ENCODE measurements at places on chromosomes 2 and 18. TPM values are rescaled to one million over a fixed set of nuclear protein-coding genes. Genes with fewer than 3 reads are reported as not detected.

PAIP2B gene
- total RNA-seq: 13.0 TPM

DNA sequence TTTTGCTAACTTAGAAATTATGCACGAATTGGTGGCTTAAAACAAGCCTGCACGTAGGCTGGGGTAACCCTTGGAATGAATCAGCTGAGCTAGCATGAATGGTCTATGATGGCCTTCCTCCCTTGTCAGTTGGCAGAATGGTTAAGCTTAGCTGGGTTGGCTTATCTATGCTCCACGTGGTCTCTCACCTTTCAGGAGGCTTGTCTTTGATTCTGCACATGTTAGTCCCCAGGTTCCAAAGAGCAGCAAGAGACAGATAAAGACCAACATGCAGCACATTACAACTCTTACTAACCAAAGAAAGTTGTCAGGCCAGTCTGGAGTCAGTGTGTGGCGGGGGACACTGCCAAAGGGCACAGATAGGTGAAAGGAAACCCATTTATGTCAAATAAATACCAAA, 700.9 kb upstream of the SYT4 start:
- no peaks in the 10 kb centered on the region for H3K4me1 ChIP-seq
- no peaks in the 10 kb centered on the region for H3K27me3 ChIP-seq
- no peak for DNase-seq
- H3K36me3 ChIP-seq: no peaks in the 10 kb centered on the region

DNA sequence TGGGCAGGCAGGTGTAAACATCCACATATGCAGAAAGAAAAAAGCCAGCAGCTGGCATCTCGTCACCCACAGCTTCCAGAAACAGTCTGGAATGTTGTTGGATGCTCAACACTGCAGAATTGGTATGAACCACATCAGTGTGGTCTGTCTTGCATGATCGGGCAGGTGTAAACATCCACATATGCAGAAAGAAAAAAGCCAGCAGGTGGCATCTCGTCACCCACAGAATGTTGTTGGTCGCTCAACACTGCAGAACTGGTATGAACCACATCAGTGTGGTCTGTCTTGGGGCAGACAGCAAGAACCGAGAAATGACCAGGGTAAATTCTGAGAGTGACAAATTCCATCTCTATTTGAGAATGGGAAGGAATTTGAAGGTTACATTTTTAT, 39.6 kb downstream of the DOCK10 start:
- H3K4me3 ChIP-seq: no peak overlapping the region
- H3K36me3 ChIP-seq: no peaks in the 10 kb centered on the region
- no peaks in the 10 kb centered on the region for H3K4me1 ChIP-seq
- no peaks in the 10 kb centered on the region for H3K27me3 ChIP-seq
- no peak overlapping the region for H3K27ac ChIP-seq

- H3K4me1 ChIP-seq: no peaks in the 10 kb centered on the region
- no peaks in the 10 kb centered on the region for H3K27me3 ChIP-seq
- H3K27ac ChIP-seq: no peak overlapping the region
- no peak for DNase-seq
Observed at GRCh38 chr2:124296470-124296869, 271.4 kb downstream of the CNTNAP5 start.

- no peak for DNase-seq
- no peak overlapping the region for H3K4me3 ChIP-seq
- no peaks in the 10 kb centered on the region for H3K36me3 ChIP-seq
- H3K4me1 ChIP-seq: no peaks in the 10 kb centered on the region
Observed at GRCh38 chr2:133477616-133477990, 90.7 kb downstream of the NCKAP5 start.

LOXL3 gene
- total RNA-seq: 6.6 TPM

DNA sequence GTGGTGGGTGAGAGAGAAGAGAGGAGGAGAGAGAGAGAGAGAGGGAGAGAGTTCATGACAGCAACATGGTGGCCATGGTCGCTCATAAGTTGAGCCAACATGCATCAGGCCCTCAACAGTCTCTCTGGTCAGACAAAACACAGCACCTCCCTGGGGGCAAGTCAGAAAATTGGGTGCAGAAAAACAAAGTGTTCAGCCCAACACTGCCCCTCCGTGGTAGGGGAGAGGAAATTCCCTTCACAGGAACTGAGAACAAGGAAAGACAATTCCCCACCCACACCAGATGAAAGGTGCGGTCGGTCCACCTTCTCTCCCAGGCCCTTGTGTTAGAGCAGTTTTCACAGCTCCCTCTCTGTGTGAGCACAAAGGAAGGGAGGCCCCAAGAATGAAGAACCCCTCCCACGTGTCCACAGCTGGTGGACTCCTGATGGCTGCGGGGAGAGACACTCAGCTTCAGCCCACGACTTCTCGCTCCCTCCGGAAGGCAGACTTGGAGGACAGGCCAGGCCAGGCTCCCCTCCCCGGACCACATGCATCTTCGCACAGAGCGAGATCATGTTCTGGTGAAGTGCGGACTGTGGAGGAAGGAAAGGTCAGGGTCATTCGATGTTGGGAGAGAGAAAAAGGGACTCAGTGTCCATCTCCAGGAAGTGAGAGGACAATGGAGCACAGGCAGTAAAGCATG, 181.7 kb downstream of the ANAPC1 start:
- no peaks in the 10 kb centered on the region for H3K4me1 ChIP-seq
- H3K27ac ChIP-seq: no peak overlapping the region
- H3K36me3 ChIP-seq: no peaks in the 10 kb centered on the region
- DNase-seq: no peak
- no peak overlapping the region for H3K4me3 ChIP-seq
- no peaks in the 10 kb centered on the region for H3K27me3 ChIP-seq

BMP10 gene
- total RNA-seq: not detected

DNA sequence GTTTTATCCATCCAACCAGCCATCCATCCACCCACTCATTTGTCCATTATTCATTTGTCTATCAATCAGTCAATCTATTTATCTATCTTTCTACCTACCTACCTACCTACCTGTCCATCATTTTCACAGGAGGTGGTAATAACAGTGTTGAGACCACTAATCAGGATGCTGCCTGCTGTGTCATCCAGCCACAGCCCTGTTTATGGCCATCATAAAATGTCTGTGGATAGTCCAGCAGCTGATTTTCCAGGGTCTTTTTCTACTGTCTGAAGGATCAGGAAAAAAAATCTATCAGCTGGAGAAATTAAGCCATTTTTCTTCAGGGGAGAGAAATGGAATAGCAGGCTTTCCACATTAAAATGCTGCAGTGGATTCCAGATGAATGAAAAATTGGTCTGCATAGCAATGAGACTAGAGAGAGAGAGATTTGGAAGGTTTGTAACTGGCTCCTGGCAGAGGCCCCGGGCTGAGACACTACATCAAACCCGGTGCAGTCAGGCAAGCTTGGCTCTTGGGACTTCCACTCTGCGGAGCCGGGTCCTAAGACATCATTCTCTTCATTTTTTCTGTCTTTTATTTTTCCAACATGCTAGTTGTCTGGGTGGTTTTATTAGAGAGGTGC, 33.0 kb upstream of the BOD1L2 start:
- no peaks in the 10 kb centered on the region for H3K36me3 ChIP-seq
- no peak overlapping the region for H3K27ac ChIP-seq
- no peaks in the 10 kb centered on the region for H3K27me3 ChIP-seq
- H3K4me1 ChIP-seq: no peaks in the 10 kb centered on the region
- no peak for DNase-seq

GRCh38 chr2:186603286-186603685, 13.4 kb downstream of the ITGAV start:
- H3K27ac ChIP-seq: no peak overlapping the region
- H3K36me3 ChIP-seq: no peaks in the 10 kb centered on the region
- no peak for DNase-seq
- no peaks in the 10 kb centered on the region for H3K4me1 ChIP-seq

- H3K4me3 ChIP-seq: no peak overlapping the region
- no peaks in the 10 kb centered on the region for H3K4me1 ChIP-seq
- H3K36me3 ChIP-seq: no peaks in the 10 kb centered on the region
- no peak overlapping the region for H3K27ac ChIP-seq
- no peak for DNase-seq
Observed at GRCh38 chr2:75787532-75788132, 76.9 kb upstream of the GCFC2 start.

- no peak overlapping the region for H3K4me3 ChIP-seq
- H3K27me3 ChIP-seq: no peaks in the 10 kb centered on the region
- H3K27ac ChIP-seq: no peak overlapping the region
- no peaks in the 10 kb centered on the region for H3K36me3 ChIP-seq
Observed at GRCh38 chr2:225690153-225690552, 290.6 kb downstream of the NYAP2 start.

GRCh38 chr2:10495311-10495987, 47.3 kb upstream of the ODC1 start:
- no peaks in the 10 kb centered on the region for H3K4me1 ChIP-seq
- no peak for DNase-seq
- no peak overlapping the region for H3K4me3 ChIP-seq
- H3K36me3 ChIP-seq: no peaks in the 10 kb centered on the region
- H3K27me3 ChIP-seq: no peaks in the 10 kb centered on the region

DNA sequence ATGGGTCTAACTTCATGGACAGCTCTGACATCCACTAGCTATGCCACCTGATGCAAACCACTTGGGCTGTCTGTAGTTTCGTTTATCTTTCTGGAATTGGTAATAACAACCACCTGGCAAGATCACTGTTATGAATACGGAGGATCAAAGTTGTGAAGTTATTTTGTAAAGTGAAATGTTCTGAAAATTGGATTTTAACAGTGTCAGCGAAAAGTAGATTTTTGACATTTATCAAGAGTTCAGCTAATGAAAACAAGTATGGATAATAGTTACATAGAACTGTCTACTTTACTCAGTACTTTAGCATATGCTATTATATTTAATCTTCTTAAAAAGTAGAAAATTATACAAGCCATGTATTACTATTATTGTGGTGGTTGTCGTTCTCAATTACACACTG, 813.8 kb downstream of the RNF144A start:
- H3K27ac ChIP-seq: no peak overlapping the region
- no peaks in the 10 kb centered on the region for H3K36me3 ChIP-seq
- no peaks in the 10 kb centered on the region for H3K4me1 ChIP-seq
- no peak overlapping the region for H3K4me3 ChIP-seq
- no peak for DNase-seq

DNA sequence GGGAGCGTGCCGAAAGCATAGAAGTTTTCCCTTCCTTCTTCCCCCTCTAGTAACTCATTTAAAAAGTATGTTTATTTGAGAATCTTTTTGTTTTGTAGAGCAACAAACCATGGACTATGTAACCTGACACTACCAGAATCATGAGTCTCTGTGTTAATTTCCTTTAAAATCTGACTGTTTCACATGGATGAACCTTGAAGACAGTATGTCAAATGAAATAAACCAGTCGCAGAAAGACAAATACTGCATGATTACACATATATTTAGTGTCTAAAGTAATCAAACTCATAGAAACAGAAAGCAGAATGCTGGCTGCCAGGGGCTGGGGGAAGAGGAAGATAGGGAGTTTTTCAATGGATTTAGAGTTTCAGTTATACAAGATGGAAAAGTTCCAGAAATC, 32.3 kb downstream of the PTPN2 start:
- no peaks in the 10 kb centered on the region for H3K4me1 ChIP-seq
- DNase-seq: no peak
- H3K4me3 ChIP-seq: no peak overlapping the region
- H3K36me3 ChIP-seq: no peaks in the 10 kb centered on the region

- H3K27me3 ChIP-seq: no peaks in the 10 kb centered on the region
- H3K4me1 ChIP-seq: no peaks in the 10 kb centered on the region
- DNase-seq: no peak
- H3K36me3 ChIP-seq: no peaks in the 10 kb centered on the region
- no peak overlapping the region for H3K4me3 ChIP-seq
- no peak overlapping the region for H3K27ac ChIP-seq
Observed at GRCh38 chr18:986051-986450, 81.4 kb downstream of the ADCYAP1 start.

- no peaks in the 10 kb centered on the region for H3K4me1 ChIP-seq
- H3K27ac ChIP-seq: no peak overlapping the region
Observed at GRCh38 chr2:28768422-28768821, 16.8 kb downstream of the PPP1CB start.

- H3K27ac ChIP-seq: no peak overlapping the region
- H3K27me3 ChIP-seq: no peaks in the 10 kb centered on the region
- DNase-seq: no peak
- no peaks in the 10 kb centered on the region for H3K4me1 ChIP-seq
- no peaks in the 10 kb centered on the region for H3K36me3 ChIP-seq
Observed at GRCh38 chr2:202908186-202908585, 3.3 kb downstream of the WDR12 start.

GRCh38 chr2:218427741-218428140, 8.8 kb downstream of the VIL1 start:
- H3K27me3 ChIP-seq: no peaks in the 10 kb centered on the region
- H3K4me3 ChIP-seq: no peak overlapping the region
- no peak for DNase-seq

KIF1A gene
- not detected for total RNA-seq

- H3K4me3 ChIP-seq: no peak overlapping the region
- H3K4me1 ChIP-seq: no peaks in the 10 kb centered on the region
- H3K27ac ChIP-seq: no peak overlapping the region
- H3K27me3 ChIP-seq: no peaks in the 10 kb centered on the region
- no peaks in the 10 kb centered on the region for H3K36me3 ChIP-seq
Observed at GRCh38 chr2:148546270-148546669, 98.3 kb upstream of the EPC2 start.

GRCh38 chr2:19759880-19760279, 141.9 kb downstream of the TTC32 start:
- H3K27me3 ChIP-seq: no peaks in the 10 kb centered on the region
- no peak for DNase-seq
- H3K27ac ChIP-seq: no peak overlapping the region
- H3K36me3 ChIP-seq: no peaks in the 10 kb centered on the region
- H3K4me3 ChIP-seq: no peak overlapping the region
- H3K4me1 ChIP-seq: no peaks in the 10 kb centered on the region
